Stimulated activated CD4-positive, alpha-beta T cell treated with anti-CD3 and anti-CD28 coated beads, TNF-alpha, amount 100 ng/mL, for 24 hours (primary cell): ENCODE measurements at places on chromosomes 7 and 10.

- DNase-seq: no peak
Observed at GRCh38 chr10:44087403-44087802, 297.5 kb downstream of the CXCL12 start.

- no peak for DNase-seq
Observed at GRCh38 chr7:116582806-116583444, 58.1 kb downstream of the CAV1 start.

DNA sequence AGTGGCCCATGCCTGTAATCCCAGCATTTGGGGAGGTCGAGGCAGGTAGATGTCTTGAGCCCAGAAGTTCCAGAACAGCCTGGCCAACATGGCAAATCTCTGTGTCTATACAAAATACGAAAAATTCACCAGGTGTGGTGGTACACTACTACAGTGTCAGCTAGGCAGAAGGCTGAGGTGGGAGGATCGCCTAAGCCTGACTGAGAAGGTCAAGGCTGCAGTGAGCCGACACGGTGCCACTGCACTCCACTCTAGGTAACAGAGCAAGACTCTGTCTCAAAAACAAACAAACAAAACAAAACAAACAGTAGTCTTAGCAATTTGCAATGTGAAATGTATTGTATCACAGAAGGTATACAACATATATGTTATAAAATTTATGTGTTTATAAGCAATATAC lies 348.0 kb downstream of the SEMA3D start:
- DNase-seq: no peak

DNA sequence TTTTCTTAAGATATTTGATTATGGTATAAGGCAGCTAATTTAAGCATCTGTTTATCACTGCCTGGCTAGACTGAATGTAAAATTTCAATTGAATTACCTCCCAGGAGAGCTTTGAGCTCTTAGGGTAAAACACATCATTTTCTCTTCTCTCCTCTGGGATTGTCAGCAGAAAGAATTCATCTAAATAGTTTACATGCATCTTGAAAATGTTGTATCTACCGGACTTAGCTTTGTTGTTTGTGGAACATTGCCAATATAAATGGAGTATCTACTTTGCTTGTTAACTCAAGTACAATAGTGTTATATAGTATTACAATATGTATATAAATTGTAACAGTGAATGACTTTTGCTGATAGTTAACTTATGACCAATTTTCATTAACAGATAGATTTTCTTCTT lies 73.3 kb downstream of the TAF3 start:
- DNase-seq: no peak

- DNase-seq: no peak
Observed at GRCh38 chr10:8247191-8247590, 192.7 kb downstream of the GATA3 start.

GRCh38 chr10:59360605-59361405 lies 1.5 kb downstream of the FAM13C start:
- no peak for DNase-seq
